Activated T-helper 1 cell treated with anti-CD3 and anti-CD28 coated beads, Interleukin-12 subunit alpha, Interleukin-12 subunit beta, Interleukin-2, Interleukin-4 antibody, amounts not matched to agents 30 ng/mL and 10 ng/mL and 1 ng/mL, durations not matched to agents 14 hours and 24 hours and 36 hours (primary cell): ENCODE measurements at places on chromosomes 12 and 14. TPM values are rescaled to one million over a fixed set of nuclear protein-coding genes. Genes with fewer than 3 reads are reported as not detected.

GRCh38 chr12:107369679-107370078 lies 276.3 kb upstream of the CRY1 start:
- peak overlapping the region; percentile 66 for H3K4me3 ChIP-seq
- peak overlapping the region; percentile 86 for H3K27ac ChIP-seq
- peaks cover 88% of the 10 kb centered on the region for H3K4me1 ChIP-seq

Gene NEDD1
- 61.1 and 65.3 TPM in 2 replicates for total RNA-seq

Gene CACNA2D4
- 6.1 and 6.3 TPM in 2 replicates for total RNA-seq

DNA sequence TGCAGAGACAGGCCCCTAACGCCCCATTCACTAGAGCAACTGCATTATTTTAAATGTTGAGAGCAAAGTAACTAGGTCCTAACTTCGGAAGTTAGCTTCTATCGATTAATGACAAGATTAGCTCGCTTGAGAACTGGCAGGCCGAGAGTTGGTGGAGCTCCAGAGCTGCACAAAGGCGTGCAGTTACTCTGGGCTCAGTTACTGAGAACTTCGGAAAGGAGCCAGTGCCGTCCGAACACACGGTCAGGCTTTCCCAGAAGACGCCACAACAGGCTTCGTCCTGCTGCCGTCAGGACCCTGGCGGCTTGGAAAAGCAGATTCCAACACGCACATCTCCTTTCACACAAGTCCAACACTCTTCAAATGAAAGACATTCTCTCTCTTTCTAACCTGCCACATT lies 45.4 kb upstream of the TESC start:
- H3K36me3 ChIP-seq = peaks cover 28% of the 10 kb centered on the region
- peaks cover 24% of the 10 kb centered on the region for H3K4me1 ChIP-seq
- no peaks in the 10 kb centered on the region for H3K27me3 ChIP-seq
- no peak overlapping the region for H3K27ac ChIP-seq
- DNase-seq = no peak

DNA sequence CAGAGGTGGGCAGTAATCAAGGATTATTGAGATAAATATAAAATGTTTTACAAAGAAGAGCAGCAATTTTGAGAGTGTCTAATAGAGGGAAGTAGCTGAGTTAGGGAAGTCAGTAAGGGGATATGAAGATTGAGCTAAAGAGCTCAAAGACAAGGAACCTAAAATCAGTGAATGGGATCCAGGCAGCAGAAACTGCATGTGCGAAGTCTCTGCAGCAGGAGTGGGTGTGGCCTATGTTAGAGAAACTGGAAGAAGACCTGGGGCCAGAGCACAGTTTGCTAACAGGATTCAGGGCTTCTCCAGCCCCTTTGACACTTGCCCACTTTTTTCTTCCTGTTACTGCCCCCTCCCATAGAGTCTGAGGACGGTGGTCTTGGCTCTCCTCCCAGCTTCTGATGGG lies 36.3 kb upstream of the PLXNC1 start:
- no peak for DNase-seq
- peaks cover 26% of the 10 kb centered on the region for H3K4me1 ChIP-seq
- no peak overlapping the region for H3K4me3 ChIP-seq
- H3K36me3 ChIP-seq = peaks cover 2% of the 10 kb centered on the region
